ENCODE measurements at places on chromosomes 5 and 9.
A peak's percentile ranks its signal among the peaks of the same experiment; 100 is the strongest.

- DNase-seq: no peak
Observed at GRCh38 chr9:6355728-6356127, 27.6 kb downstream of the TPD52L3 start.

GRCh38 chr9:134485653-134486052, 155.9 kb upstream of the COL5A1 start:
- no peak for DNase-seq

DNA sequence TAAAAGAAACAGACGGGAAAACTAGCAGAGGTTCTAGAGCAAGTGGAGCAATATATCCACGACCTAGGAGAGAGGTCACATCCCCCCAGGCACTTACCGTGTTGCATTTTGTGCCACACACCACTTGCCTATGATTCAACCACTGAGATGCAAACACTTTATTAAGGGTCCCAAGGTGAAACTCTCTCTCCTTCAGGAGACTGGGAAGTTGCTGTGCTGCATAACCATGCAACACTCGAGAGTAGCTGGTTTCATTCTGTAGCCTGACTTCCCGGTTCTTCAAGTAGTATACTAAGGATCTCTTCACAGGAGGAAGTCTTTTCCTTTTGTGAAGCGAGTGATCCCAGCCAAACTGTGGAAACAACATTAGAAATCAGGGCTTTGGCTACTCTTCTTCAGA, 1.6 kb downstream of the DCAF12 start:
- no peak for DNase-seq

GRCh38 chr9:14353222-14354056, 39.5 kb upstream of the NFIB start:
- peak; percentile 44 for DNase-seq

- no peak for DNase-seq
Observed at GRCh38 chr5:101473483-101473882, 570.4 kb upstream of the ST8SIA4 start.

DNA sequence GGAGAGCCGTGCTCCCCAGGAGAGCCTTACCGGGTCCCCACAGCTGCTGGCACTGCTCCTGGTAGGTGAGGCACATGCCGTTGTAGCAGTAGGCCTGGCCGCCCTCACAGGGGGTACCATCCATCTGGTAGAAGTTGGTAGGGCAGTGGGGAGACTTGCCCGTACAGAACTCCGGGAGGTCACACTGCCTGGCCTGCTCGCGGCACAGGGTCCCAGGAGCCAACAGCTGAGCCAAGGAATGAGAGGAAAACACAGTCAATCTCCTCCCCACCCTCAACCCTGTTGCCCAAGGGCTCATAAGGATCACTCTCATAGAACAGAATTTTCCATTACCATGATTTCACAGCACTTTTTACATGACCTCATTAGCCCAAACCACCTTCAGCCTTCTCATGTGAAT, 36.9 kb downstream of the NIPAL4 start:
- DNase-seq: no peak

DNA sequence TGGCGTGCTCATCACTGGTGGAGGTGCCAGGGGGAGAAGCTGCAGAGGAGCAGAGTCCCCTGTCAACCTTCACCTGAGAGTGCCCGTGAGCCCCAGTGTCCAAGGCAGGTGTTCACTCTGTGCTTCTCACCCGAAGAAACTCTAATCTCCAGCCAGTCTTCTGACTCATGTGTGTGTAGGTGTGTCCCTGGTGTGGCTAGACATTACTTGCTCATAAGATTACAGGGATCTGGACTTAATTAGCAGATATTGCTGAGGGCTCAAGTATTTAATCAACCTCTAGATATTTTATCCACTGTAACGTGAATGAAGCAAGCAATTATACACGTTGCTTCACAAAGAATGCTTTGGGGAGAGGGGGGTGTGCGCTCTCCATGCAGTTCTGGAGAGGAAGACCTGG, 72.5 kb downstream of the MED10 start:
- no peak for DNase-seq

- no peak for DNase-seq
Observed at GRCh38 chr5:32159328-32160072, 14.6 kb downstream of the GOLPH3 start.

GRCh38 chr5:126234563-126235195, 188.5 kb upstream of the GRAMD2B start:
- DNase-seq: no peak

- DNase-seq: no peak
Observed at GRCh38 chr5:53059281-53059680, 50.3 kb downstream of the MOCS2 start.

GRCh38 chr9:124781967-124782660, 5.2 kb downstream of the OLFML2A start:
- DNase-seq: no peak

DNA sequence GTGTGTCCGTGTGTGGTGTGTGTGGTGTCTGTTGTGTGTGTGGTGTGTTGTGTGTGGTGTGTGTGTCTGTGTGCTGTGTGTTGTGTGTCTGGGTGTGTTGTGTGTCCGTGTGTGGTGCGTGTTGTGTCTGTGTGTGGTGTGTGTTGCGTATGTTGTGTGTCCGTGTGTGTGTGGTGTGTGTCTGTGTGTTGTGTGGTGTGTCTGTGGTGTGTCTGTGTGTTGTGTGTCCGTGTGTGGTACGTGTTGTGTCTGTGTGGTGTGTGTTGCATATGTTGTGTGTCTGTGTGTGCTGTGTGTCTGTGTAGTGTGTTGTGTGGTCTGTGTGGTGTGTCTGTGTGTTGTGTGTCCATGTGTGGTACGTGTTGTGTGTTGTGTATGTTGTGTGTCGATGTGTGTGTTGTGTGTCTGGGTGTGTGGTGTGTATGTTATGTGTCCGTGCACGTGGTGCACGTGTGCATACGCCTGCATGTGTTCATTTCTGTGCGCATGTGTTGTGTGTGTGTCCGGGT, 72.3 kb downstream of the KCNT1 start:
- DNase-seq: no peak
